ENCODE measurements at places on chromosomes 7 and 10. TPM values are rescaled to one million over a fixed set of nuclear protein-coding genes. Genes with fewer than 3 reads are reported as not detected.

ECHDC3 gene
- total RNA-seq, result 30.8 TPM

DNA sequence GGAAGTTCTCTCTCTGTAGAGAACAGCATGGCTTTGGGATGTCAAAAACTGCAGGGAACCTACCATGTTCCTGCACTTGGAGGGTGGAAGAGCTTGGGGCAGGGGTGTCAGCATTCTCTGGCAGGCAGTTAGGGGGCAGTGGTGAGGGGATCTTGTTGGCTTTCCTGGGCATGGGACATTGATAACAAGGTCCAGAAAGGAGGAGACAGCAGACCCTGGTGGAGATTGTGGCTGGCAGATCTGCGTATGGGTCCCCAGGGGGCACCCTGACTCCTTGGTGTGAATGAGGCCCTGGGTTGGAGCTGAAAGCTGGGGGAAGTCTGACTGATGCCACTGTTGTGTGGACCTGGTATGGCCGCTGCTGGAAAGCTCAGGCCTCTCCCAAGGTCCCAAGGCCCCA lies 22.9 kb upstream of the CAMK2B start:
- DNase-seq, result no peak

DNA sequence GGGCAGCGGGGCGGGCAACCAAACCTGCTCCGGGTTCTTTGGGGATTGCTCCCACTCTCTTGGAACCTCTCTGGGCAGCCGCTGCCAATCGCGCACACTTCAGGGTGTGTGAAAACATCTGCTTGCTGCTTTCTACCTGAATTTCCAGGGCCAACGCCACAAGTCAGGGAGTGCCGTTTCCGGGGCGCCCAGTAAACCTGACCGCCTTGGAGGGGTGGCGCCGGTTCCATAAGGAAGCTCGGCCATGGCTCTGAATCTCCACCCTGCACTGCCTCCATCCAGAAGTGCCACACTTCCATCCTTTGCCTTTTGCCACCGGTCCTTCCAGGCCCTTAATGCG lies 679 bp upstream of the AFAP1L2 start:
- DNase-seq, result peak; percentile 74

DNA sequence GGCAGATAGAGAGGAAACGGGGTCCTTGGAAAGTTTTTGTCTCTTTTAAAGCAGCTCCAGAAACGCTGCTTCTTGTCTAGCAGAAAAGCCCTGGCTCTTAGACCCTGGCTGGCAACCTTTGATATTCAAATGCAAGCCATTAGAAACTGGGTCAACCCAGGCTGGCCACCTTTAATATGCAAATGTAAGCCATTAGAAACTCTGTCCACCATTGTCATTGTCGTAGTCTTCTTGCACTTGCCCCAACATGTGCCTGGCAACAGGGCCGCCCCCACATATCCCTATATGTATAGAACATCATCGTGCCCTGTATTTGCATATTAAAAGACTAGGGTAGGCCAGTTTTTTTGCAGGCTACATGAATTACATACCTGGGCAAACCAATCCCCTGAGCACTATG lies 621.3 kb upstream of the DPP6 start:
- DNase-seq, result no peak

MMP21 gene
- total RNA-seq, result not detected

- no peak for DNase-seq
Observed at GRCh38 chr7:157457355-157458253, 120.8 kb downstream of the DNAJB6 start.

- DNase-seq, result no peak
Observed at GRCh38 chr10:65183236-65183635, 1662.0 kb downstream of the REEP3 start.

GRCh38 chr7:754531-755412 lies 27.7 kb upstream of the PRKAR1B start:
- no peak for DNase-seq

DNA sequence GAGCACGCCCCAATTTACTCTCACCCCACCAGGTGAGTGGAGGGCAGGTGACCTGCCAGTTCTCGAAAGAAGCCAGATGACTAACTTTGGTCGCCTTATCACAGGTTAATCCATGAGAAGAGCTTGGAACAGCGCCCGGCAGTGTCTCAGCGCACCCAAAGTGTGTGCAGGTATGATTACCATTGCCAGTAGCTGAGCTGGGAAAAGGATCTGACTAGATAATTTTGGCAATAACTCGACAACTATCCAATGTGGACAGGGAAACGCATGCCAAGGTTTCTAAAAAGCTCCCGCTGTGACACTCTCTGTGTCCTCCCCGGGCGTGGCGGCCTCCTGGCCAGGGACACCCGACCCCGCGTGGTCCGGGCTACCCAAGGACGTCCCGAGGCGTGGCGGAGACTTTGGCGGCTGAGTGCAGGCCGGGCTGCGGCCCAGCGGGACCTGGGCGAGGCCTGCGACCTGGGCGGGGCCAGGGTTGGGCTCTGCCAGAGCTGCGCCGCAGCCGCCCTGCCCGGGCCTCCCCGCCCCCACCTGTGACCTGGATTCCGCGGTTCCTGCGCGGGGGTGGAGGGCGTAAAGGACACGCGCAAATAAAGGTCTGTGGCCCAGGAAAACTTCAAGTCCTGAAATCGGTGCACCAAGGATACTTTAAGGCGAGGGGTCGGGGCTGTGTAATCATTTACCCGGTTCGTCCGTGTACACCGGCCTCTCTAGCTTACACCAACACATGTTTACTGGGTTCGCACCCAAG lies 13.7 kb upstream of the WAPL start:
- no peak for DNase-seq

GRCh38 chr10:29142516-29143314 lies 146.2 kb upstream of the LYZL1 start:
- DNase-seq, result no peak

KLF14 gene
- total RNA-seq, result not detected

GRCh38 chr10:101693651-101693977 lies 1.4 kb downstream of the FBXW4 start:
- DNase-seq, result no peak

SLC26A3 gene
- not detected for total RNA-seq

TRIM74 gene
- 0.50 TPM for total RNA-seq

PRF1 gene
- not detected for total RNA-seq

FGF8 gene
- 0.59 TPM for total RNA-seq

GRCh38 chr7:64509583-64509982 lies 53.3 kb downstream of the ZNF680 start:
- DNase-seq, result no peak

STK32C gene
- total RNA-seq, result 2.5 TPM

DNA sequence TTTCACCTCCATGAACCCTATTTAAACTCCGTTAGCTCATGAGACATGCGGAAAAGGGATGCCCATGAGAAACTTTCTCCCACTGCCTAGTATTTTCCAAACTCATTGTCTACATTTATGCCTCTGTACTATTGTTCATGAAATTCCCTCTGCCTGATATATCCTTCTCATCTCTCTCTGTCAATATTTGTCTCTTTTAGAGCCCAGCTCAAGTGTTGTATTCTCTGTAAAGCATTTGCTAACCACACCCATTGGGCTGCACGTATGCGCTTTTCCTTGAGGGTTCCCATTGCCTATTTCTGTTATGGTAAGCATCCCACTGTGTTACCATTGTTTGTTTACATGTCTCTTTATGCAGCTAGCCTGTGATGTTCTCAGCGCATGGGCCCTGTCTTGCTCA lies 211.4 kb downstream of the MDFIC start:
- DNase-seq, result no peak

All from mammary epithelial cell (primary cell).